Activated CD4-positive, alpha-beta T cell treated with anti-CD3 and anti-CD28 coated beads, Interleukin-2, amount 50 U/mL, for 48 hours (primary cell): ENCODE measurements at places on chromosomes 1 and 21.

DNA sequence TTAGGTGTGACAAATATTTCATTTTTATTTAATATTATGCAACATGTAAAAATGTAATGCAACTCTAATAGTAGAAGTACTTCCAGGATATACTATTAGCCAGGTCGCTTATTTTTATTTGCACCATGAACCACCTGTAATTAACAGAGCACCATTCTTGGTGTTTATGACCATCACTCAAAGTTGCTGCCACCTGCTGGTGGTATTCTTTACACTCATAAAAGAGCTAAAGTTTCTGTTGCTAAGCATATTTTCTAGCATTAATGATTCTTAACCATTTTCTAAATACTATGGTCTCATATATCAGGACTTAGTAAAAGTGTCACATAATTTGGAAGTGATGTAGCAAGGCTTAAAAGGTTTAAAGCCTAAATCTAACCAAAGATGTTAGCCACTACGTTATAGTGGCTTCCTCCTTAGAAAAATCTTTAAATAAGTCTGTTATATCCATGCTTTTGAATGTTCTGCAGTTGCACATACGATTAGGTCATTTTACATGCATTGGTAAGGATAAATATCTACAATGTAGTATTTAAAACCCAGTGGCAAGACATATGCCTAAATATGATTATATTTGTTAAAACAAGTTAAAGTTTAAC, 244.5 kb downstream of the NEGR1 start:
- DNase-seq: no peak

DNA sequence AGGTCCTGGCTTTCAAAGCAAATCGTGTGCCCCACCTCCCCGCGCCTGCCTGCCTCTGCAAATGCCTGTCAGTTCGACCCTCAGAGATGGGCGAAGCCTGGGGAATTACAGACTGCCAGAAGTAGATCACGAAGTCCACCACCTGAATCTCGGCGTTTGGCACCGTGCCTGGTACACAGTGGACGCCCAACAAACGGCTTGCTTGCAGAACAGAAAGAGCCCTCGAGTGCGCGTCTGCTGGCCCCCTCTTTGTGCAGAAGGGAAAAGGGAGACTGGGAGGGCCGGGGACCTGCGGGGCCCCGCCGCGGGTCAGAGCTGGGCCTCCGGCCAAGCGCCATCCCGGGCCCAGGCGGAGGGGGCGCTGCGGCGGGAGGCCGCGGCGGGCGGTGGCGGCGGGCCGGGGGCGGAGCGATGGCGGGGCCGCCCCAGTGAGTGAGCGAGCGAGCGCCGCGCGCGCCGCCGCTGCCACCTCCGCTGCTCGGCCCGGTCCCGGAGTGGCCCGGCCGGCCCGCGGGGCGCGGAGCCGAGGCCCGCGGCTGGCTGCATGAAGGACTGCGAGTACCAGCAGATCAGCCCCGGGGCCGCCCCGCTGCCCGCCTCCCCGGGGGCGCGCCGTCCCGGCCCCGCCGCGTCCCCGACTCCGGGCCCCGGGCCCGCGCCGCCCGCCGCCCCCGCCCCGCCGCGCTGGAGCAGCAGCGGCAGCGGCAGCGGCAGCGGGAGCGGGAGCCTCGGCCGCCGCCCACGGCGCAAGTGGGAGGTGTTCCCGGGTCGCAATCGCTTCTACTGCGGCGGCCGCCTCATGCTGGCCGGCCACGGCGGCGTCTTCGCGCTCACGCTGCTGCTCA, at the start of gene ZDHHC18:
ZDHHC18 (plus strand) TSS at position 428 of the 845 bp plus-strand sequence; CDS start at position 545, 117 bp downstream.
- DNase-seq: peak; percentile 74

DNA sequence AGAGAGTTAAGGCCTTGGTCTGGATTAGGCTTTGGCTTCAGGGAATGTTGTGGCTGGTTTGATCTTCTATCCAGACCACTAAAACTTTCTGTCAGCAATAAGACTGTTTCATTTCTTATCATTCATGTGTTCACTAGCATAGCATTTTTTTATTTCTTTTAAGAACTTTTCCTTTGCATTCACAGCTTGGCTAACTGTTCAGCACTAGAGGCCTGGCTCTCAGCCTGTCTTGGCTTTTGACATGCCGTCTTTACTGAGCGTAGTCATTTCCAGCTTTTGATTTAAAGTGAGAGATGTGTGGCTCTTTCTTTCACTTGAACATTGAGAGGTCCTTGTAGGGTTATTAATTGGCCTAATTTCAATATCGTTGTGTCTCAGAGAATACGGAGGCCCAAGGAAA, 62.5 kb downstream of the RNF220 start:
- no peak for DNase-seq

- no peak for DNase-seq
Measured at GRCh38 chr1:53086491-53087070, 24.6 kb downstream of the PODN start.

DNA sequence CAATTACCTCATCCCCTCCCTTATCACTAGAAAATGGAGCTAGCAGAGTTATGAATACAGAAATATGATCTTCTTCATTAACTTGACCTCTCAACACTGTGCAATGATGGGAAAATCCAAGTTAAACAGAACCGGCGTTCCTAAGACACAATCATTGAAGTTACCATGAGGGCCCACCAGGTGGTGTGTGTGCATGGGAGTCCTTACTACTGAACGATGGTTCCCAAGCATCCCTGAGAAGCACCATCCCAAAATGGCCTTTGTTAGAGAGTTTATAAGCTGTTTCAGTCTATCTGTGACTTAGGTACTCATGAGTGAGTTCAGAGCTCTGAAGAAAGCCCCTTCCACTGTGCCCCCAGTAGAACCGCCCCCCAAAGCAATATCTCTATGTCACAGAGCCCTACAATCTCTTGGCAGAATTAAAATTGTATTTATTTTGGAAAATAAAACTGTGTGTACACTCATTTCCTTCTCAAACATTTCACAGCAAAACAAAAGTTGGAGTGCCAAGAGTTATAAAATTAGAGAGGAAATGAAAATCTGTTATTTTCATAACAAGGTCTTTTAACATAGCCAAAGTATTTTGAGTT, 56.8 kb downstream of the PLD5 start:
- DNase-seq: peak; percentile 21

DNA sequence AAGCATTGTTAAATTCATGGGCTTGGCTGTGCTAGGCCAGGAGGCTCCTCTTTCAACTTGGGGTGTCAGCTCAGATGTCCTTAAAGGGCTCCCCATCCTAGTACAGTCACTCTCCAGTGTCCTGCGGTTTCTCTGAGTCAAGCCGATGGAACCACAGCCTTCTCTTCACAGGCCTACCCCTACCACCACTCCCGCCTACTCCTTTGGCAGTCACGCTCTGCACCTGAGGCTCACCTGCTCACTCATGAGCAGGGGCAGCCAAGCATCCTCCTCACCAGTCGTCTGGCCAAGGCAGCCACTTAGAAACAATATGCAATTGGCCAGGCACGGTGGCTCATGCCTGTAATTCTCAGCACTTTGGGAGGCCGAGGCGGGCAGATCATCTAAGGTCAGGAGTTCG, 3.6 kb downstream of the ACOT7 start:
- no peak for DNase-seq

DNA sequence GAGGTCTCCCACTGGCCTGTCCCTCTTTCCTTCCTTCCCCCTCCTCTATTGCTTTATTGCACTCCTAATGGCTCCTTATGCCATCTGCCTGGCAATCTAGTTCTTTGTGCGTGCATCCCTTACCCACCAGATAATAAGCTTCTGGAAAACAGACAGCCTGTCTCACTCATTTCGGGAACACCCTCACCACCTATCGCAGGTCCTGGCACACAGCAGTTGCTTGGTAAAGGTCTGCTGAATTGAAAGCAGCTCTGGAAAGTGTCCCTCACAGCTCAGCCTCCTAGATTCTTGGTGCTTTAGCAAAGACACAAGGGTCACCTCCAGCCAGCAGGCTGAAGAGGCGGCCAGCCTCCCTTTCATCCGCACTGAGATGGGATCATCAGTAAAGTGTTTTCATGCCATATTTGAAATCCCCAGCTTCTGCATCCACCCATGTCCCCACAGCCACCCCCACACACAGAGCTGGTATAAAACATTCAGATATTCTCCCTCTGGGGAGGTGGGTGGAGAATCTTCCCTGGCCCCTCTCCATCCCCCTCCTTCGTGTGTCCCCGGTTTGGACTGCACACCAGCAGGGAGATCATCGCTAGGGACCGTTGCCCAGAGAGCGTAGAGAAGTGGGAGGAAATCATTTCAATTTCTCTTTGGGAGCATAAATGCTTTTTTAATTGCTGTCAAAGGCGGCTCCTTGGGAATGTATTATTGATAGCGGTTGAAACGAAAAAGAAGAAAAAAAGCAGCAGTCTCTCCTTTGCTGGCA, 29.1 kb upstream of the ATP2B4 start:
- no peak for DNase-seq

- peak; percentile 19 for DNase-seq
Measured at GRCh38 chr1:43582162-43582566, 51.5 kb downstream of the PTPRF start.
